ENCODE measurements at places on chromosomes 12 and 14. TPM values are rescaled to one million over a fixed set of nuclear protein-coding genes. Genes with fewer than 3 reads are reported as not detected.
A peak's percentile ranks its signal among the peaks of the same experiment; 100 is the strongest.

DNA sequence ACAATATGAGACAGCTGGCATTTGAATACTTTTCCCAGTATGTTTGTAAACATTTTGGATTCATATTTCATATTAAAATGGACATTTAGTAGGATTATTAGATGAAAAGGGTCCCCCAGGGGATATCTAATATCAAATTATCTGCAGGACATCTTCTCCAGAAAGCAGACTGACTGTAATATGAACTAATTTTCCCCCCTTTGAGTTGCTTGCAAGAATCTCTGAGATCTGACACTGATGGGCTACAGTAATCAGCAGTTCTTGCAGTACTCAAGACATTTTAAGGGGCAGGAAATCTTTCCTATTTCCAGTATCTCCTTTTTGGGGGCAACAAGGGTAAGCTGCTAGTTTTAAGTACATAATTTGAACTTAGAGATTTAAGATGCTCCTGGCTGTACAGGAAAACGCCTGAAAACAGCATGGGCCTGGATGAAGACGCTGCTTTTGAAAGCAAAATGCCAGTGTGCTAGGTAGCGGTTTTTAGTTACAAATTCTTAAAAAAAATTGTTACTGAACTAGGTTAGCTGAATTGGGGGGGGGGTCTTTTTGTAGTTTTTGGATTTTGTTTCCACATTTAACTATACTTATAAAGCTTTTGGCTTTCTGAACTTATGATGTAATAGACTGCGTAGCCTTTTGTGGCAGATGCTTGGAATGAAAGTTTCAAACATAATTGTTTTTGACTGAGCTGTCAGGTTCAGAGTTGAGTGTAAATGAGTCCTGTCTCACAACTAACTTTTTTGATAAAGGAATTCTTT lies 2.2 kb downstream of the FRMD6 start:
- DNase-seq: no peak
- no peaks in the 10 kb centered on the region for H3K27me3 ChIP-seq
- no peaks in the 10 kb centered on the region for H3K36me3 ChIP-seq
- H3K4me1 ChIP-seq: peaks cover 8% of the 10 kb centered on the region
- H3K27ac ChIP-seq: no peak overlapping the region

FAM161B gene
- 4.9 TPM for polyA plus RNA-seq

DNA sequence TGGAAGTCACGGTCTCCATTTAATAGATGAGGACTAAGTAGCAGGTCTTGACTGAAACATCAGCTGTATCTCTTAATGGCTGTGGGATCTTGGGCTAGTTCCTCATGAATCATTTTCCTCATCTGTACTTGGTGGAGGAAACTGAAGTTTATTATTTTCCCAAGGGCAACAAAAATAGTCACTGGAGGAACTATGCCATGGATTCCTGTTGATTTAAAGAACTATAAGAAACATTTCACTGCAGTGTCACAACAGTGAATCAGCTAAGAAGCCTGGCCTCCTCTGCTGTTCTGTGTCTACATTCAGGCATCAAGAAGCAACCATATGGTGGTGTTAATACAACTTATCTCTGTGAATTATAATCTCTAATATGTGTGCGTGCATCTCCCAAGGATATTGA lies 200.5 kb downstream of the STXBP6 start:
- no peak for DNase-seq
- H3K27ac ChIP-seq: no peak overlapping the region
- H3K4me1 ChIP-seq: peaks cover 37% of the 10 kb centered on the region
- H3K36me3 ChIP-seq: no peaks in the 10 kb centered on the region
- H3K4me3 ChIP-seq: no peak overlapping the region

TSHR gene
- polyA plus RNA-seq: 0.16 TPM

- no peak overlapping the region for H3K4me3 ChIP-seq
- H3K27me3 ChIP-seq: no peaks in the 10 kb centered on the region
- H3K27ac ChIP-seq: no peak overlapping the region
- no peaks in the 10 kb centered on the region for H3K36me3 ChIP-seq
- no peak for DNase-seq
- no peaks in the 10 kb centered on the region for H3K4me1 ChIP-seq
These were observed 33.6 kb upstream of the CRY1 start for GRCh38 chr12:107126796-107127481.

DNA sequence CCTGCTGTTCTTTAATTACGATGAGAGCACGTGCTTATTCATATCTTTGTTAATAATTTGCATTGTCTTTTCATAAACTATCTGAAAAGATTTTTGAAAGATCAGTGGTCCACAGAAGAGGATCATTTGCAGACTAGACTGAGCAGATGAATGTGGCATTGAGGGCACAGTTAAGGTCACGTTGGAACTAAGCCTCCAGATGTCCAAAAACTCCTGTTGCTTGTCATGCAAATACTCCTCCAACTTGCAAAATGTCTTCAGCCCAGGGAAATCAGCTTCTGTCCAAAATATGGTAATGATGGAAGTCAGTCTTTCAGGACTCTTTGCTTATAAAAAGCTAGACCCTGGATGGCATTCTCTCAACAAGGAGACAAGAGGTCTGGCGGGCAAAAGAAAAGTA lies 201.6 kb upstream of the TMEM260 start:
- no peaks in the 10 kb centered on the region for H3K36me3 ChIP-seq
- H3K27ac ChIP-seq: no peak overlapping the region
- no peaks in the 10 kb centered on the region for H3K27me3 ChIP-seq
- no peak overlapping the region for H3K4me3 ChIP-seq

DNA sequence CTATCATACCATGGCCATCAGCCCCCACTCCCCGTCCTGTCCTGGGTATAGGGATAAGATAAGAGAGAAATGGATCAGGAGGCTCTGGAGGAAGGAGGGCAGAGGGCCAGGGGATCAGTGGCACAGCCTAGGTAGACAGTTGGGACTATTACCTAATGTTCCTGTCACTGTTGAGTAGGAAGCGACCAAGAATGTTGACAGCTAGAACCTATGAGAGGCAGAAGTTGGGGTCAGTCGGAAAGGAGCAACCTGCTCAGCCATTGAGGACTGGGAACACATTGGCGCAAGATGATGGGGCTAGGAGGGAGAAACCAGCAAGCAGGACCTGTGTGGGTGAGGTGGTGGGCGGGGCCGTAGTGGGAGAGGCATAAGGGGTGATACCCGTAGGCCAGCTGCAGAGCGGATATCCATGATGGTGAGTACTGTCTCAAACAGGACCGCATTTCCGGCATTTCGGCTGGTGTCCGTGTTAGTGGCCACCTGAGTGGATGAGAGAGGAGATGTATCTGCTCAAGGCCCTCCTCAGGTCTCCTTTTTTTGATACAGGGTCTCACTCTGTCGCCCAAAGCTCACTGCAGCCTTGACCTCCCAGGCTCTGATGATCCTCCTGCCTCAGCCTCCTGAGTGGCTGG lies 3.3 kb downstream of the AP1G2 start:
- no peaks in the 10 kb centered on the region for H3K27me3 ChIP-seq
- H3K27ac ChIP-seq: no peak overlapping the region
- H3K36me3 ChIP-seq: peaks cover 67% of the 10 kb centered on the region
- H3K4me3 ChIP-seq: no peak overlapping the region
- no peak for DNase-seq
- peaks cover 29% of the 10 kb centered on the region for H3K4me1 ChIP-seq

DNA sequence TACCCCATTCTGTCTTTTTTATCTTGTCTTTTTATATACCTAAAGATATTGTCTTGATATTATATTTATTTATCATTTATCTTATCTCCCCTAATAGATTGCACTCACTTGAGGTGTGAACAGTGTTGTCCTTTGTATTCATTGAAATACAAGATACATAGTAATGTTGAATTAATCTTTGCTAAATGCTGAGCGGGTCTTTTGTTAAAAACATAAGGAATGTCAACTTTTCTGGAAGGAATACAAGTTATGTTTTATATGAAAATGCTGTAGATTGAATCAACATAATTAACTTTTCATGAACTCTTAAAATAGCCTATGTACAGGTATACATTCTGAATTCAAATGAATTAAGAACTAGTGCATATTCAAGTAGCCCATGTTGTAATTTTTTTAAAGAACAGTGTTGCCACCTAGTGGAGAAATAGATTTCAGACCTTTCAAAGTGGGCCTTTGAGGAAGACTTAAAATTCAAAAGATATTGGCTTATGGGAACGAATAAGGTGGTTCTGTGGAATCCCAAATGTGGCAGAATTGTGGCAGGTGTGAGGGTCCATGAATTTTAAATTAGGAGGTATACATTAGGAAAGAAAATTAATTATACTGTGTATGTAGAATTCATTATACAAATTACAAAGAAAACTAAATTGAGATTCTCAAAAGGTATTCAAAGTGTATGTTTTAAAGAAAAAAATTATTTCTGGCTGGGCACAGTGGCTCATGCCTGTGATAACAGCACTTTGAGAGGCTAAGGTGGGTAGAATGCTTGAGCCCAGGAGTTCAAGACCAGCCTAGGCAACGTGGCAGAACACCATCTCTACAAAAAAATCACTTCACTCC lies 19.1 kb downstream of the BBOF1 start:
- H3K27me3 ChIP-seq: no peaks in the 10 kb centered on the region
- H3K4me3 ChIP-seq: no peak overlapping the region
- DNase-seq: no peak
- peaks cover 9% of the 10 kb centered on the region for H3K36me3 ChIP-seq
- no peak overlapping the region for H3K27ac ChIP-seq
- no peaks in the 10 kb centered on the region for H3K4me1 ChIP-seq

GRCh38 chr12:50507930-50508329 lies 3.1 kb downstream of the DIP2B start:
- H3K36me3 ChIP-seq: no peaks in the 10 kb centered on the region
- no peaks in the 10 kb centered on the region for H3K27me3 ChIP-seq
- H3K4me1 ChIP-seq: peaks cover 18% of the 10 kb centered on the region
- no peak overlapping the region for H3K4me3 ChIP-seq

DNA sequence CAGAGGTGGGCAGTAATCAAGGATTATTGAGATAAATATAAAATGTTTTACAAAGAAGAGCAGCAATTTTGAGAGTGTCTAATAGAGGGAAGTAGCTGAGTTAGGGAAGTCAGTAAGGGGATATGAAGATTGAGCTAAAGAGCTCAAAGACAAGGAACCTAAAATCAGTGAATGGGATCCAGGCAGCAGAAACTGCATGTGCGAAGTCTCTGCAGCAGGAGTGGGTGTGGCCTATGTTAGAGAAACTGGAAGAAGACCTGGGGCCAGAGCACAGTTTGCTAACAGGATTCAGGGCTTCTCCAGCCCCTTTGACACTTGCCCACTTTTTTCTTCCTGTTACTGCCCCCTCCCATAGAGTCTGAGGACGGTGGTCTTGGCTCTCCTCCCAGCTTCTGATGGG lies 36.3 kb upstream of the PLXNC1 start:
- no peak overlapping the region for H3K27ac ChIP-seq
- no peak for DNase-seq
- H3K27me3 ChIP-seq: no peaks in the 10 kb centered on the region
- no peak overlapping the region for H3K4me3 ChIP-seq
- H3K36me3 ChIP-seq: no peaks in the 10 kb centered on the region

NANOG gene
- 0.10 TPM for polyA plus RNA-seq

- DNase-seq: no peak
- H3K4me3 ChIP-seq: no peak overlapping the region
- H3K4me1 ChIP-seq: no peaks in the 10 kb centered on the region
- H3K27me3 ChIP-seq: no peaks in the 10 kb centered on the region
- H3K27ac ChIP-seq: no peak overlapping the region
- H3K36me3 ChIP-seq: no peaks in the 10 kb centered on the region
These were observed 190.8 kb upstream of the TMEM132C start for GRCh38 chr12:128076188-128076587.

GRCh38 chr14:23243066-23243465 lies 5.3 kb downstream of the RNF212B start:
- no peaks in the 10 kb centered on the region for H3K36me3 ChIP-seq
- peaks cover 20% of the 10 kb centered on the region for H3K4me1 ChIP-seq
- no peak overlapping the region for H3K4me3 ChIP-seq
- H3K27ac ChIP-seq: no peak overlapping the region
- no peak for DNase-seq

DNA sequence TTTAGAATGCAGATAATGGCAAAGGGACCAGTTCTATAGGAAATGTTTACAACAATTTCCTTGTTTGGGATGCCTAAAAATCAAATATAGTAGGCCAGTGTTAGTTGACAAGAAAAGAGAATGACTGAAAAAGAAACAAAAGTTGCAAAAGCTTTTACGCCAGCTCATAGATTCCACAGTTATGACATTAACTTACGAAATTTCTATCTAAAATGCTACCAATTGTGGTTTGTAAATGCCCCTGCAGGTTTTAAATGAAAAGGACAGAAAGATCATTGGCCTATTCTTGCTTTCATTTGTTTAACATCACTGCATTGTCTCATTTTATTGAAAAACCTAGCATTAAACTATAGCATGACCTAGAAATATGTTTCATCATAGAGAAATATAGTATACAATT lies 345.8 kb downstream of the CCDC91 start:
- no peaks in the 10 kb centered on the region for H3K36me3 ChIP-seq
- no peaks in the 10 kb centered on the region for H3K27me3 ChIP-seq
- H3K4me1 ChIP-seq: no peaks in the 10 kb centered on the region
- DNase-seq: no peak

- no peak overlapping the region for H3K27ac ChIP-seq
- no peak overlapping the region for H3K4me3 ChIP-seq
- no peaks in the 10 kb centered on the region for H3K27me3 ChIP-seq
- DNase-seq: no peak
These were observed 171.2 kb downstream of the ERC1 start for GRCh38 chr12:1162081-1162760.

NGB gene
- 3.1 TPM for polyA plus RNA-seq

GRCh38 chr12:6914947-6915788 lies 788 bp downstream of the ENO2 start:
- H3K36me3 ChIP-seq: no peaks in the 10 kb centered on the region
- peaks cover 12% of the 10 kb centered on the region for H3K4me1 ChIP-seq
- H3K27ac ChIP-seq: no peak overlapping the region
- peaks cover 42% of the 10 kb centered on the region for H3K27me3 ChIP-seq

- H3K4me1 ChIP-seq: peaks cover 11% of the 10 kb centered on the region
- peak overlapping the region; percentile 64 for H3K27ac ChIP-seq
These were observed 97.8 kb downstream of the PLEKHA5 start for GRCh38 chr12:19227190-19227879.

GPRC5D gene
- 2.4 TPM for polyA plus RNA-seq

DNA sequence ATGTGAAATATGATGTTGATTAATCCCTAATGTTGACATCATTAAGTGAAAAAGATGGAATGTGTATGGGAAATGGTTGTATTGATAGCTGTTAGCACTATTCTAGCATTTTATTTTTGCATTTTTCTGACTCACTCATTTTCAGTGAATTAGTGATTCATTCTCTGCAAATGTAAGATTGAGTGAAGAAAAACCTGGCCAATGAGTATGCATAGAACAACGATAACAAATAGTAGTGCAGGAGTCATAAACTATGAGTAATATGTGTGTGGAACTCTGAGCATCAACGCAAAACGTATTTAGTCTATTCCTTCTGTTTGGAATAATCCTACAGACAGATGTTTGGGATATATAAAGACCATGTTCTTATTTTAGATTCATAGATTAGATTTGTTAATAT lies 76.3 kb upstream of the RTL1 start:
- no peak for DNase-seq
- H3K36me3 ChIP-seq: no peaks in the 10 kb centered on the region
- no peak overlapping the region for H3K4me3 ChIP-seq
- no peak overlapping the region for H3K27ac ChIP-seq
- H3K4me1 ChIP-seq: no peaks in the 10 kb centered on the region

GRCh38 chr12:94144781-94145180 lies 3.6 kb upstream of the PLXNC1 start:
- H3K27me3 ChIP-seq: peaks cover 7% of the 10 kb centered on the region
- H3K4me3 ChIP-seq: no peak overlapping the region
- no peaks in the 10 kb centered on the region for H3K36me3 ChIP-seq
- H3K27ac ChIP-seq: no peak overlapping the region
- DNase-seq: no peak
- peaks cover 20% of the 10 kb centered on the region for H3K4me1 ChIP-seq

GRCh38 chr12:15188127-15188526 lies 33.1 kb downstream of the RERG start:
- DNase-seq: no peak
- no peaks in the 10 kb centered on the region for H3K36me3 ChIP-seq
- H3K4me3 ChIP-seq: no peak overlapping the region
- no peaks in the 10 kb centered on the region for H3K27me3 ChIP-seq
